ENCODE measurements at places on chromosomes 1 and 21.

DNA sequence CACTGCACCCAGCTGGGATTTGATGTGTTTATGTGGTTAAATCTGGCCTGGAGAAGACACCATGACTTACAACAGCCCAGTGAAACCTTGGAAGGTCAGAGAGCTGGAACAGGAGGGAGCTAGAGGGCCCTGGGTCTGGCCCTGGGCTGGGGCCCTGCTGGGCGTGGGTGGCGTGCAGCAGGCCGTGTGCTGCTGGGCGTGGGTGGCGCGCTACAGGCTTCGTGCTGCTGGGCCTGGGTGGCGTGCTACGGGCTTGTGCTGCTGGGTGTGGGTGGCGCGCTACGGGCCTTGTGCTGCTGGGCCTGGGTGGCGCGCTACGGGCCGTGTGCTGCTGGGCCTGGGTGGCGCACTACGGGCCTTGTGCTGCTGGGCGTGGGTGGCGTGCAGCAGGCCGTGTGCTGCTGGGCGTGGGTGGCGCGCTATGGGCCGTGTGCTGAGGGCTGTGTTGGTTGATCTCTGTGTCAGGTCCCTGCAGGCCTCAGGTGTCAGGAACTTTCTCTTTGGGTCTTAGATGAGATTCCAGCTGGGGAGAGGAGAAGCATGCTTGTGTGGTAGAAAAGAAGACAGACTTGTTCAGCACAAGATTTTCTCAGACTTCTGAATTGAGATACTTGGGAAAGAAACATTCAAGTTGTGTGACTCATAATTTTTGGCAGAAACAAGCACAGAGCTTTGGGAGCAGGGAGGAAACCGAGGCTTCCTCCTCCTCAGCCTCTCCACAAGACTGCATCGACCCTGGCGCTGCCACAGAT lies 66.0 kb downstream of the COL18A1 start:
- DNase-seq, result peak; percentile 84

DNA sequence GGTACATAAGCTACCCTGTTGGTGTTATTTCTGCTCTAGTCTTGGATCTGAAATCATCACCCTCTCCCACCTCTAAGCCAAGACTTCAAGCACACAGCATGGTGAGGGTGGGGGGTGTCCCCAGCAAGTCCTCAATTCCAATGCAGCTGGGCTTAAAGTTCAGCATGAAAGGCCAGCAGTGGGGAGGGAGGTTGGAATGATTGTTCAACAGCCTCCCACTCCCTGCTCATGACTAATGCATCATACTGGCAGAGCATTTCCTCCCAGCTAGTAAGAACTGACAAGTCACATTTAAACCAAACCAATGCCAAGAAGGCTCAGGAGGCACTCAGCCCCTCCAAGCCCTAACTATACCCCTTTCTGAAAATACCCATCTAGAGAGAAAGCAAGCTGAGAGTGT lies 50.1 kb downstream of the TIAM1 start:
- peak; percentile 86 for DNase-seq

DNA sequence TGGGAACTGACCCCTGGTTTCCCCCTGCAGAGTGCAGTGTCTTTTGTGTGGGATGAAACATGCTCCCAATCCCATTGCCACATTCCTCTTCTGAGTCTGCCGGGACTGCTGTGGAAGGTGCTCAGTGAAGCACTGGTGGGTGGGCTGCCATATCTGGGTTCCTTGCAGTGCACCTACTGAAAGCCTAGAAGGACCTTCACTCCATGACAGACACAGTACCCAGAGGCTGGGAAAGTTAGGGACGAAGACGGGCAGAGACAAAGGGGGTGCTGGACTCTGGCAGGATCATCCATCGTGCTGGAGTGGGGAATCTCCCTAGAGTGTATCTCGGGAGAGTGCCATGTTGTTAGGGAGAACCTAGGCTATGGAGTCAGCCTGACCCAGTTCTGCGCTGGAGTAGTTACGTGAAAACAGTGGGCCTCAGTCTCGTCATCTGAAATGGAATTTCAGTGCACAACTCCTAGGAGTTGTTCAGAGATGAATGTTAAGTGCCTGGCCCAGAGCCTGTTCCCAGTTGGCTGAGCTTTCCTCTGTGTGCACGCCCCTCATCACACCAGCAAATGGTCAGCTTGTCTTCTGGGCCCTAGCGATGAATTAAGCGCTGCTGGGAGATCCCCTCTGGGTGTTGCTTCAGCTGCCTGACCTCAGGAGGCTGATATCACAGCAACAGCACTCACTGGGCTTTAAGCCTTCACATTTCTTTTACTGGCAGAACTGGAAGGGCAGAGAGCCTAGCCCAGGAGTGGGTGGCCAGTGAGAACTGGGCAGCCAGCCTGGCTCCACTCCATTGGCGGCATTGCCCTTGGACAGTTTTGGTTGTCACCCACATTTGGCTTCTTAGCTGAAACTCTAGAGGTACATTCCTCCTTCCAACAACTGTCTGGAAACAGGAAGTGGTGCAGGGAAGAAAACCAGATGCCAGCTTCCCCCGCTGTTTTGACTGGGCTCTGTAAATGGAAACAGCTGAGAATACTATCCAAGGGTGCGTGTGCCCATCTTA lies 479.8 kb upstream of the VAMP3 start:
- DNase-seq, result no peak

DNA sequence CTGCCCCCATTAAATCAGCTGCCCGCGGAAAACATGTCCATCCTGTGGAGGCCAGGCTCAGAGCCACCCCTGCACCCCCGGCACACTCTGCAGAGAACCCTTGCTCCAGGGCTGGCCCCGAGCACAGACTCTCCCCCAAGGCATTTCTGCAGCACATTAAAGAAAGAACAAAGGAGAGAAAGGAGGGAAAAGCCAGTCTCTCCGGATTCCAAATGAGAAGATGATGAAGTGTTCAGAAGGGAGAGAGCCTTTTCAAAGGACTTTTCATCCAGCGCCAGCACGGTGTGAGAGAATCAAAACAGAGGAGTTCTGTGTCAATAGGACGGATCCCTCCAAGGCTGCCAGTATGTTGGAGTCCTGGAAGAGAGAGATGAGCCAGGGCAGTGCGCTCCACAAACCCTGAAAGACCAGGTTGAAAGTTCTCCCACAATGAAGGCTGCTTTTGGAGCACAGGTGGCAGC lies 498.3 kb downstream of the NPHP4 start:
- no peak for DNase-seq

DNA sequence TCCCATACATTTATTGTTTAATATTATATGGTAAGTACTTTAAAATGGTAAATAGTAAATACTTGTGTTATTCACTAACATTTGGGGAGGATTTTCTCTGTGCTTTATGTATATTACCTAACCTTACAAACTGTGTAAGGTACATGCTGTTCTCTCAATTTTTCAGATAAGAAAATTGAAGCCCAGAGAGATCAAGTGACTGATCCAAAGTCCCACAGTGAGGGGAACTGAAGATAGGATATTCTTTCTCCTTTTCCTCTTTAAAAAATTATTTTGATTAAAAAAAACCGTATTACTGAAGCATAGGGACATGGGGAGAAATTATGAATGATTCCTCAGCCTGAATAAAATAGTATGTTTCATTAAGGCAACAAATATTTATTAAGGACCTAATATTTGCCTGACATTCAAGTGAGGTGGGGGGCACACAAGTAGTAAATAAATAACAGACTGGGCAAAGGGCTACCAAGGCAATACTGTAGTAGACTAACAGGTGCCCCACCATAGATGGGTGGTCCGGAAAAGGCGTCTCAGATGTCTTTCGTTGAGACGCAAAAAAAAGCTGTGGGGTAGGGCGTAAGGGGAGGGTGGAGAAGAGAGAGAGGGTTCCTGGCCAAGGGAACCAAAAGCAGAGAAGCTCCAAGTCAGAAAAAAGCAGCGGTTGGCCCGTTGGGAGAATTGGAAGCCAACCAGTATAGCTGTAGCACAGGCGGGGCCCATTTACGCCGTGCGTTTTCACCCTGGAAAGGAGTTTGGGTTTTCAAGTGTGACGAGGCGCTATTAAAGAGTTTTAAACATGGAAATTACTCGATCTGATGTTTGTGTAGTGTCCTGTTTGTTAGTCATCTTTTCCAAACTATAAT lies 944 bp upstream of the AGO3 start:
- peak; percentile 22 for DNase-seq

DNA sequence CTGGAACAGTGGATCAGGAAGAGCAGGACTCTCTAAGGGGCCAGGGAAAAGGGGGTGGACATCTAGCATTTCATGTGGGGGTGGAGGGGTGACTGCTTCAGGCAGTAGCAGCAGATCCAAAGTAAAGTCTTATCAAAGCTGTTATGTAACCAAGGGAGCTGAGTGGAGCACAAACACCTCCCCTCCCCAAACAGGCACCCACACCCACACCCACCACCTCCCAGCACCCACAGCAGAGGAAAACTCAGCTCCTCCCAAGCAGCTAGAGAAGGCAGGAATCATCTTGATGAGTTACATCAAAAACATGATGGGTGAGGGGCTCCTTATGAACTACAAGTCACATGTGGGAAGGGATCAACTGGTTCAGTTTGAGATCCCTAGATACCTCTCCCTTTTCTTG lies 6.0 kb downstream of the DLGAP3 start:
- DNase-seq, result no peak

DNA sequence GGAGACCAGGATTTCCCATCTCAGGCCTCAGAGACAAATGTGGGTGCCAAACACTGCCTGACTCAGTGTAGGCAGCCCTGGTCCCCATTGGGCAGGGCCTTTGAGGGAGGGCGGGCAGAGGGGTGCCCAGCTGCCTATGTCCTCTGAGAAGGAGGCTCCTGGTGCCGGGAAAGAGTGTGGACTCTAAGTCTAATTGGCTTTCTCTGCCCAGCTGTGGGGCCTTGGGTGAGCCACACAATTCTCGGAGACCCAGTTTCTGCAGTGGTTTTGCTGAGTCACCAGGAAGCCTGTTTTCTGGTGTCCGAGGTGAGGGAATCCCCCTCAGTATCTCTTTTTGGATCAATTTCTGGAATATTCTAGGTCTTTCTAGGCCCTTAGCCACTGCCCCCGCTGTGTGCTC lies 35.3 kb upstream of the ACTL8 start:
- DNase-seq, result no peak

DNA sequence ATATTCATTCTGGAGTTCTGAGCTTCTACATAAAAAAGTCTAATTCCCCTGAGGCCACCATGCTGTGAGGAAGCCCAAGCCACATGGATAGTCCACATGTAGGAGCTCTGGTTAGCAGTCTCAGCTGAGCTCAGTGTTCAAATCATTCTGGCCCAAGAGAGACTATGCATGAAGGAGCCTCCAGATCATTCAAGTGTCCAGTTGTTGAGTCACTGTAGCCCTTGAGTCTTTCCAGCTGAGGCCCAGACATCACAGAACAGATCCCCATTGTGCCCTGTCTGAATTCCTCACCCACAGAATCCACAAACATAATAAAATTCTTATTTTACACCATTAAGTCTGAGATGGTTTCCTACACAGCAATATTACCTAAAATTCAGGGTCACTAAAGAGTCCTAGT lies 107.0 kb upstream of the NGF start:
- DNase-seq, result no peak

DNA sequence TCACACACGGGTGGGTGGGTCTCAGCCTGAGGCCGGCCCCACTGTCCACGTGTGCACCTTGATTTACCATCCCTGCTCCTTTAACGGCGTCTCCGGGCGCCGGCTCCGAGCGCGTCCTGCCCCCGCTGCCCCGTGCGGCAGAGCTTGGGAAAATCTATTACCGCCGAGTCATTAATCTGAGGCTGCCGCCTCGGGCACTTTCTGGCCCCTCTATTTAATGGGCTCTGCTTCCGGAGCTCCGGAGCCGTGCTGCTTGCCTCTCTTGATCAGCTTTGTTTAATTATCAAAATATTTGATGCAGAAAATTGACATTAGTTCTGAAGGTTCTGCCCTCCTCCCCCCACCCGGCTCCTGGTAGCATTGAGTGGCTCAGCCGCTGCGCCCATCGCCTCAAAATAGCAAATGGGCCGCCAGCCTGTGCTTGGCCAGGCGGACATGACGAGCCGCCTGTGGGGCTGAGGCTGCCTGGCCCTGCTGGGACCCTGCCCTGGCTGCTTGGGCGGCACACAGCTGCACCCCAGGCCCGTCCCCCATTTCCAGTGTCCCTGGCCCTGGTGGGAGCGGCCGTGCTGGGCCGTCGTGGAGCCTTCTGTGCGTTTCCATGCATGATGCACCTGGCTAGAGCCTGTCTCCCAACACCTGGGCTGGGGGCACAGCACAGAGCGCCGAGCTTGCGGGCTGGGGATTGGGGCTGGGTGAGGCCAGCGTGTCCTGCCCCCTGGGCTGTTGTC lies 81.6 kb upstream of the TTC34 start:
- DNase-seq, result no peak

GRCh38 chr1:184624051-184624450 lies 130.6 kb downstream of the EDEM3 start:
- no peak for DNase-seq

Data from retinal pigment epithelial cell (primary cell).